ENCODE measurements at places on chromosomes 6 and 20. TPM values are rescaled to one million over a fixed set of nuclear protein-coding genes. Genes with fewer than 3 reads are reported as not detected.

PPARD gene
- polyA plus RNA-seq: 29.5 TPM

LCA5 gene
- polyA plus RNA-seq: 1.0 TPM

ID4 gene
- polyA plus RNA-seq: 9.3 TPM

SYCP2 gene
- 2.7 TPM for polyA plus RNA-seq

PSORS1C2 gene
- polyA plus RNA-seq: not detected

C6orf58 gene
- not detected for polyA plus RNA-seq

TRIM40 gene
- polyA plus RNA-seq: not detected

FAM209B gene
- 0.80 TPM for polyA plus RNA-seq

GRCh38 chr6:140366991-140367390, 992.5 kb upstream of the CITED2 start:
- H3K27ac ChIP-seq: no peak overlapping the region
- H3K4me1 ChIP-seq: no peaks in the 10 kb centered on the region
- H3K4me3 ChIP-seq: no peak overlapping the region
- H3K36me3 ChIP-seq: no peaks in the 10 kb centered on the region
- no peak for DNase-seq
- H3K27me3 ChIP-seq: no peaks in the 10 kb centered on the region

- H3K4me1 ChIP-seq: no peaks in the 10 kb centered on the region
- H3K27me3 ChIP-seq: no peaks in the 10 kb centered on the region
- no peak overlapping the region for H3K4me3 ChIP-seq
- no peak overlapping the region for H3K27ac ChIP-seq
- H3K36me3 ChIP-seq: no peaks in the 10 kb centered on the region
Observed at GRCh38 chr6:29520232-29520631, 32.5 kb upstream of the MAS1L start.

- H3K27ac ChIP-seq: no peak overlapping the region
- no peaks in the 10 kb centered on the region for H3K36me3 ChIP-seq
- peaks cover 6% of the 10 kb centered on the region for H3K4me1 ChIP-seq
- no peaks in the 10 kb centered on the region for H3K27me3 ChIP-seq
Observed at GRCh38 chr20:25586877-25587276, 1.5 kb upstream of the NINL start.

GRCh38 chr6:33405386-33405940, 5.4 kb upstream of the PHF1 start:
- no peak for DNase-seq
- no peak overlapping the region for H3K4me3 ChIP-seq
- H3K4me1 ChIP-seq: no peaks in the 10 kb centered on the region
- no peaks in the 10 kb centered on the region for H3K27me3 ChIP-seq
- no peaks in the 10 kb centered on the region for H3K36me3 ChIP-seq

DNA sequence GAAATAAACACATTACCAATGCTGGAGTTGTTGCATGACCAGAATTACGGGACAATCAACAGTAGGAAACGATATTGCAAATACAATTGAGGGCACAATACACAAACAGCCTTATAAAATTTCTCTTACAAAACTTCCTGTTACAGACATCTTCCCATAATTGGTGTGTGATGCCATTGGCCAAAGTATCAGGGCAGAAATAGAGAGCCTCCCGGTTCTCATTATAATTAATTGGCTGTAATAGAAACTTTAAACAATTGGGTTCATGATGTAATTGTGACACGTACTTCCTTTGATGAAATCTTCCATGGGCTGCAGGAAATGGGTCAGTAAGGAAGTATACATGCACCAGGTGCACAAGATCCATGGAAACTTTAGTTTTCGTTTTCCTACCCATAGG, 40.3 kb upstream of the RALGAPA2 start:
- no peak for DNase-seq
- H3K27me3 ChIP-seq: no peaks in the 10 kb centered on the region
- no peaks in the 10 kb centered on the region for H3K36me3 ChIP-seq
- H3K4me1 ChIP-seq: no peaks in the 10 kb centered on the region
- no peak overlapping the region for H3K27ac ChIP-seq
- H3K4me3 ChIP-seq: no peak overlapping the region

DNA sequence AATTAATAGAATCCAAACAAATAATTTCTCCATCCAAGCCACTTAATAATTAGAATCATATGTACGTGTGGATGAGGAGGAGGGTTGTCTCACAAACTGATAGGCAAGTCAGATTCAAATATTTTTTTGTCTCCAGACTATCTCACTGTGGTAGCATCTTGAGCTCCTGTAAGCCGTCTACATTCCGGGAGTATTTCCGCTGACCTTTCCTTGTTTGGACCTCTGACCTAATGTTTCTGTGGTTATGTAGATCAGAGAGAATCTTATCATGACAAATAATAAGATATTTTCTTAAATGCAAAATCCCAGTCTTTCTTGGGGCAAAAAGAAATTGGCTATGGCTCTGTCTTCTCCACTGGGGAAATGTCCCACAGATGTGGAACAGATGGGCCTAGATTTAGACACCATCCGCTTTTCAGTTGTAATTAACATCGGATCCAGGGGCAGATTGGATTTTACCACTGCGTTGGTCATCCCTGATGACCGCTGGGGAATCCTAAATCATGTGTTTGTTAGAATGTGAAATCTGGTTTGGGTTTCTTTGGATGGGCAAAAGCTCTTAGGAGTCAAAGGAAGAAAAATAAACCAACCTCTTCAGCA, 197.1 kb upstream of the RIN2 start:
- no peaks in the 10 kb centered on the region for H3K27me3 ChIP-seq
- H3K4me1 ChIP-seq: no peaks in the 10 kb centered on the region
- H3K36me3 ChIP-seq: no peaks in the 10 kb centered on the region
- no peak overlapping the region for H3K27ac ChIP-seq
- no peak overlapping the region for H3K4me3 ChIP-seq

DNA sequence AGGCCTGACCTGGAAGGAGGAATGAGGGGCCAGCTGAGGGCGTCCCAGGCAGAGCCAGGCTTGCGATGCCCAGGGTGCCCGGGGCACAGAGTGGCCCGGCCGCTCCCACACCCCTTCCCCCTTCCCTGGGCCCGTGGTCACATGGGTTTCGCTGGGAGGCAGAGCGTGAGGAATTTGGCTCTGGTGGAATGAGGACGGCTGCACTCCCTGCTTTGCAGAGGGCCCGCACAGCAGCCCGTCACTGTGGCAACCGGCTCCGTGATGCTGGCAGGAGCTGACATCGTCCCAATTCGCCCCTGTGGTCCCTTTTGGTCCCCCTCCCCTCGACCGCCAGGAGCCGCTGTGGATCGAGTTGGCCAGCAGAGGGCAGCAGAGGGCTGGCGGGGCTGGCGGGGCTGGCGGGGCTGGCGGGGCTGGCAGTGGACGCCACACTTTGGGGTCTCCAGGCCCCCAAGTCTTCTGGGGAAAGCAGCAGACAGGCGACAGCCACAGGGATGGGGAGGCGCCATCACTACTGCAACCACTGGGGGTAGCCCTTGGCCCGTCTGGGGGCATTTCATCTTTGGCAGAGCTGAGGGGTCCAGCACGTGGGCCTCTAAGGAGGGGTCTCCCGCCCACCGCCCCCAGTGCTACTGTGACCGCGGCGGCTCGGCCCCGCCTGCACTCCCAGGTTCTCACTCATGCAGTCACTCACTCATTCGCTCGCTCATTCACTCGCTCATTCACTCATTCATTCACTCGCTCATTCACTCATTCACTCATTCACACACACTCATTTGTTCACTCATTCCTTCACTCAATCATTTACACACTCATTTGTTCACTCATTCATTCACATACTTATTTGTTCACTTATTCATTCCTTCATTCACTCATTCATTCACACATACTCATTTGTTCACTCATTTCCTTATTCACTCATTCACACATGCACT, 49.7 kb upstream of the BHLHE23 start:
- peak; percentile 43 for DNase-seq
- peaks cover 23% of the 10 kb centered on the region for H3K27me3 ChIP-seq
- no peak overlapping the region for H3K4me3 ChIP-seq
- no peaks in the 10 kb centered on the region for H3K4me1 ChIP-seq
- no peak overlapping the region for H3K27ac ChIP-seq

DNA sequence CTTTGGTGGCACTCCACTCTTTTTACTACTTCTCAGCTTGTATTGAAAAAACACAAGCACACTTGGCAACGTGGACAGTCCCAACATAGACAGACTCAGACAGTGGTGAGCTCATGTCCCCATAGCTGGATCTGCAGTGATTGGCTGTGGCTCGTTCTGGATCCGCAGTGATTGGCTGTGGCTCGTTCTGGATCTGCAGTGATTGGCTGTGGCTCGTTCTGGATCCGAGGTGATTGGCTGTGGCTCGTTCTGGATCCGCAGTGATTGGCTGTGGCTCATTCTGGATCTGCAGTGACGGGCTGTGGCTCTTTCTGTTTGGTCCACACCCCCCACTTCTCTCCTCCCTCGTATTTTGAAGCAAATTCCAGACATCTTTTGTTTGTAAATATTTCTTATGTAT, 28.0 kb downstream of the OSBPL2 start:
- H3K36me3 ChIP-seq: no peaks in the 10 kb centered on the region
- no peak overlapping the region for H3K27ac ChIP-seq
- DNase-seq: no peak
- H3K27me3 ChIP-seq: no peaks in the 10 kb centered on the region
- H3K4me3 ChIP-seq: no peak overlapping the region

DNA sequence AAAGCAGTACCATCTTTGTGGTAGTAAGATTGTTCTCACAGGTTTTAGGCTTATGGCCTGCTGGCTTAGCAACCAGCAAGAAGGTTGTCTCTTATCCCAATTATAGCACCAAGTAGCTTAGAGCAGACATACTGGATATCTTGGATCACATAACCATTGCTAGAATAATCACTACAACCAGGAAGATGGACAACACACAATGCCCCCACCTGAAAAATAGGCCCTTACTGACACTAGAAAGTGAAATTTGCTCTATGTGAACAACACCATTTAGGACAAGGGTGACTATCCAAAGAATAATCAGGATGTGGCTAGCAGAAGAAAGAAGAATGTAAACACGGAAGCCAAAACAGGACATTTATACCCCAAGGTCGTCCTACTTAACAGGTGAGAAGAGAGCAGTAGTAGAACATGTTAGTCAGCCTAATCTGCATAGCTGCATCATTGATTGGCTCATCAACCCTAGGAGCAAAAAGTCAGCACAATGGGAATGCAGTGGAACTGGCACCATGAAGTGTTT, 172.7 kb upstream of the MARCKS start:
- no peak overlapping the region for H3K4me3 ChIP-seq
- H3K4me1 ChIP-seq: no peaks in the 10 kb centered on the region
- no peaks in the 10 kb centered on the region for H3K27me3 ChIP-seq
- H3K27ac ChIP-seq: no peak overlapping the region

DNA sequence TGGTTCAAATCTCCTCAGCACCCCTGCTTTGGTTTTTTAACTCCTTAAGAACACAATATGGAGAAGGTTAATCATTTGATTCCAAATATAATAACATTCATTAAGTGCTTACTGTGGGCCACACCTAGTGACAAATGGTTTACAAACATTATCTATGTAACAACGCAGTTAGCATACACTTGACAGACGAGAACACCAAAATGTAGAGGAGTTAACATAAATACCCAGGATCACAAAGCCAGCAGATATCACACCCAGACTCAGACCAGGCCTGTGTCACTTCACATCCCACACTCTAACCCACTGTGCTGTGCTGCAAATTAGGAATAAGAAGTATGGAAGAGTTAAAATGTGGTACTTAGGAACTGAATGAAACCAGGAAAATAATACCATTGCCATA, 82.9 kb downstream of the AGPAT4 start:
- no peaks in the 10 kb centered on the region for H3K4me1 ChIP-seq
- H3K4me3 ChIP-seq: no peak overlapping the region
- no peaks in the 10 kb centered on the region for H3K27me3 ChIP-seq
- H3K36me3 ChIP-seq: no peaks in the 10 kb centered on the region
- no peak overlapping the region for H3K27ac ChIP-seq
- DNase-seq: no peak

GRCh38 chr6:87697581-87698546, 4.2 kb downstream of the AKIRIN2 start:
- peak overlapping the region; percentile 83 for H3K4me3 ChIP-seq
- H3K27me3 ChIP-seq: no peaks in the 10 kb centered on the region
- H3K4me1 ChIP-seq: peaks cover 45% of the 10 kb centered on the region
- no peaks in the 10 kb centered on the region for H3K36me3 ChIP-seq
- H3K27ac ChIP-seq: peak overlapping the region; percentile 10

DNA sequence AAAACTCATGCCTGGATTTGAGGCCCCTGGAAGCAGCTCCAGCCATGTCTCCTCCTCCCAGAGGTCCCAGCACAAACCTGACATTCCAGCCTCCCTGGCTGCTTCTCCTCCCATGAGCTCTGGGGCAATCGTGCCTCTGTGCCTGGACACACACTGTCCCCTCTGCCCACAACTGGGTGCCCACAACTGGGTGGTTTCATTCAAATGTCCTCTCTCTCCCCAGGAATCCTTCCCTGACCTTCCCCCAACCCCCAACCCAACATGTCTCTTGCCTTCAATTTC, 37.4 kb downstream of the NOL4L start:
- H3K4me1 ChIP-seq: no peaks in the 10 kb centered on the region
- H3K27me3 ChIP-seq: no peaks in the 10 kb centered on the region
- no peak for DNase-seq
- H3K27ac ChIP-seq: no peak overlapping the region

- H3K27me3 ChIP-seq: no peaks in the 10 kb centered on the region
- no peaks in the 10 kb centered on the region for H3K36me3 ChIP-seq
- peaks cover 3% of the 10 kb centered on the region for H3K4me1 ChIP-seq
- no peak for DNase-seq
Observed at GRCh38 chr6:12293931-12294807, 4.0 kb downstream of the EDN1 start.

DNA sequence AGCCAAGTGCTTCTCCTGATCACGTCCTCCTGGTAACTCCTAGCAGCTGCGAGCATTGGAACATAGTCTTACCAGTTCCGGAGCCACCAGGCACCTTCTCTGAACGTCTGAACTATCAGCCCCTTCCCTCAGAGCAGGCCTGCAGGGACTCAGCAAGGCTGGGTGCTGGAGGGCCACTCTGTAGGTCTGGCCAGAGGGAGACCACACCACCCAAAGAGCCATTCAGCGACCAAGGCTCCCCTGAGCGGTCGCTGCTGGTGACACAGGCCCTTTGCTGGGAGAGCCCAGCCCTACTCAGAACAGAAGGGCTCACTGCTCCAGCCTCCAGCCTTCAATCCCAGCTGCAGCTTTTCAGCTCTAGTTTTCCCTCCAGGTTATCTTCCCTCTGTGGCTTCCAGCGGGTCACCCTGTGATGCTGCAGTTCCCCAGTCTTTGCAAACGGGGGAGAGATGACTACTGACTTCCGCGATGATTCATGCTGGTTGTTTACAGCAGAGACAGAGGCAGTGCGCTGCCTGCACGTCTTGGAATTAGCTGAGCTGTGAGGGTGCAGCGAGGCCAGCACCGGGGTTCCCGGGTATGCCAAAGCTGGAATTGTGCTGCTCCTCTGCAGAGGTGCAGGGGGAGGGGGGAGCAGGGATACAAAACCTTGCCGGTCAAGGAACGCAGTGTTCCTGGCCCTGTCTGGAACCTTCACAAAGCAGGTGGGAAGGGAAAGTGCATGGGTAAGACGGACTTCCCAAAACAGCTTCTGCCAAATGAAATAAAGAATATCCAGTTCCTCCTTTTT, 161.4 kb downstream of the LY86 start:
- H3K27me3 ChIP-seq: no peaks in the 10 kb centered on the region
- H3K4me3 ChIP-seq: peak overlapping the region; percentile 63
- peak; percentile 83 for DNase-seq
- peak overlapping the region; percentile 85 for H3K27ac ChIP-seq
- no peaks in the 10 kb centered on the region for H3K36me3 ChIP-seq

- no peak for DNase-seq
- H3K36me3 ChIP-seq: no peaks in the 10 kb centered on the region
- H3K4me3 ChIP-seq: no peak overlapping the region
- H3K27me3 ChIP-seq: no peaks in the 10 kb centered on the region
- no peak overlapping the region for H3K27ac ChIP-seq
Observed at GRCh38 chr6:148924226-148925012, 177.6 kb downstream of the UST start.

GRCh38 chr6:169881976-169882375, 130.6 kb downstream of the ERMARD start:
- H3K4me3 ChIP-seq: no peak overlapping the region
- no peaks in the 10 kb centered on the region for H3K27me3 ChIP-seq
- H3K4me1 ChIP-seq: no peaks in the 10 kb centered on the region
- no peak for DNase-seq

Measured in adrenal gland (tissue), 19 donors.